Endothelial cell of umbilical vein (primary cell): ENCODE measurements at places on chromosomes 7 and 10. TPM values are rescaled to one million over a fixed set of nuclear protein-coding genes. Genes with fewer than 3 reads are reported as not detected.

- no peak for DNase-seq
Measured at GRCh38 chr10:99709480-99710229, 22.3 kb downstream of the COX15 start.

- peak; percentile 85 for DNase-seq
Measured at GRCh38 chr10:110511734-110512449, 14.2 kb downstream of the DUSP5 start.

GRCh38 chr7:50308532-50309385 lies 4.2 kb downstream of the IKZF1 start:
- DNase-seq = no peak

- DNase-seq = no peak
Measured at GRCh38 chr7:28222636-28223035, 42.0 kb upstream of the JAZF1 start.

- no peak for DNase-seq
Measured at GRCh38 chr7:45937301-45937700, 16.2 kb upstream of the IGFBP3 start.

- DNase-seq = peak; percentile 39
Measured at GRCh38 chr7:96675548-96675947, 34.1 kb downstream of the SEM1 start.

PCDH15 gene
- not detected in 2 replicates for total RNA-seq

CCDC3 gene
- 1.2 and 1.4 TPM in 2 replicates for total RNA-seq
